Stimulated activated CD4-positive, alpha-beta T cell treated with anti-CD3 and anti-CD28 coated beads, TNF-alpha, amount 100 ng/mL, for 24 hours (primary cell): ENCODE measurements at places on chromosomes 13 and 19.

DNA sequence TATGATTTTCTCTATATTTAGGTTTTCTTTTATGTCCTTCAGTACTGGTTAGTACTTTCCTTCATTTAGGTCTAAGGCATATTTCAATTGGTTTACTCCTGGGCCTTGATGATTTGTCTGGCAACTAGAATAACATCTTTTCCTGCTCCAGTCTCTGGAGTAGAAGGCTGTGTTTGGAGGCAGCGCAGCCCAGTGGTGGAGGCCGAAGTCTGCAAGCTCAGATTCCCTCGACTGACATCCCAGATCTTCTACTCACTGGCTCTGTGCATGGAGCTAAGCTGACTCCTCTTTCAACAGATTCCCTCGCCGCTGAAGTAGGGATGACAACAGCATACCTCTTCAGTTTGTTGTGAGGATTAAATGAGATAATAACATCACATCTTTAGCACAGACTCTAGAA, 141.0 kb downstream of the RAP2A start:
- DNase-seq, result no peak

DNA sequence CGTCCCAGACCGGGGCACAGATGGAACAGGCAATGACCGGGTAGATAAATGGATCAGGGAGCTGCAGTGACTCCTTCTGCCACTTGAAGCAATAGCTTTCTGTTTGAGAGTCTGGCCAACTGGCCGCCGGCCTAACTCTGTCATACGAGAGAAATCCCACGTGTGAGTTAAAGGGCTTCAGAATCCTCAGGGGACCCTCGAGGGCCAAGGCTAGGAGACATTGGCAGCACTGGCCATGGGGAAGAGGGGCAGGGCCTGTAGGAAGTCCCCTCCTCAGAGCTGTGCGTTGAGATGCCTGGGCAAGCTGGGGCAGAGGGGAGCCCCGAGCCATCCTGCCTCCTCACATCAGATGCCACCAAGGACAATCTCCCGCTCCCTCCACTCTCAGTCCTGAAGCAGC, 51.6 kb downstream of the KLF2 start:
- DNase-seq, result no peak

- no peak for DNase-seq
Observed at GRCh38 chr13:91894316-91894715, 495.9 kb downstream of the GPC5 start.

- DNase-seq, result no peak
Observed at GRCh38 chr19:21566073-21566472, 60.7 kb downstream of the ZNF429 start.

DNA sequence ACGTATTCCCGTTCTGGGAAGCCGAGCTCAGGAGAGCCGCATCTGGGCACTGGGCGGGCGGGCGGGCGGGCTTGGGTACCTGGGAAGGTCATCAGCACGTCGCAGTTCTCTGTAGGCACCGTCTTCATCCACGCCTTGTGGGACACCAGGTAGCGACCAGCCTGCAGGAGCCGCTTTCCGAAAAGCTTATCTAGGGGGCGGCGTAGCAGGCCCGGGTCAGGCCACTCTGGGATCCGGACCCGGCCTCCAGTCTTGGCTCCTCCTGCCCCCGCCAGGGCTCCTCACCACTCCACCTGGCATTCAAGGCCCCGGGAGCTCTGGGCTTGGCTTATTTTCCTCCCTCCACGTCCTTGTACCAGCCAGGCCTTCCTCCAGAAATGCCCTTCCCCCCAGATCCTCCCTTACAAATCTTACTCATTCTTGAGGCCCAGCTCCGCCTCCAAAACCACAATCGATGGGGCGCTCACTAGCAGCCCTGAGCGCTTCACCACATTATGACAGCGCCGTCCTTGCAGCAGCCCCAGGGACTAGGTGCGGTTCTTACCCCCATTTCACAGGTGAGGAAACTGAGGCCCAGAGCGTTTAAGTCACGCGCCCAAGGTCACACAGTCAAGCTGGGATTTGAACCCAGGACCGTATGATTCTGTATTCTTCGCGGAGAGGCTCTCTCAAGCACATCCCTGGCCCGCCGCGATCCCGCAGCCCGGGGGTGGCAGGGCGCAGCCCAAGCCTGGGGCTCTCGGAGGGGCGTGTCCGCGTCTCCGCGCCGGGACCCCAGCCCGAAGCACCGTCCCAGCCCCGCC, 843 bp downstream of the ANO8 start:
- peak; percentile 57 for DNase-seq

- no peak for DNase-seq
Observed at GRCh38 chr13:98941126-98941525, 36.7 kb downstream of the DOCK9 start.

GRCh38 chr13:112754281-112755025, 64.6 kb downstream of the ATP11A start:
- no peak for DNase-seq

GRCh38 chr19:8611877-8612806, 1.6 kb upstream of the ADAMTS10 start:
- no peak for DNase-seq

DNA sequence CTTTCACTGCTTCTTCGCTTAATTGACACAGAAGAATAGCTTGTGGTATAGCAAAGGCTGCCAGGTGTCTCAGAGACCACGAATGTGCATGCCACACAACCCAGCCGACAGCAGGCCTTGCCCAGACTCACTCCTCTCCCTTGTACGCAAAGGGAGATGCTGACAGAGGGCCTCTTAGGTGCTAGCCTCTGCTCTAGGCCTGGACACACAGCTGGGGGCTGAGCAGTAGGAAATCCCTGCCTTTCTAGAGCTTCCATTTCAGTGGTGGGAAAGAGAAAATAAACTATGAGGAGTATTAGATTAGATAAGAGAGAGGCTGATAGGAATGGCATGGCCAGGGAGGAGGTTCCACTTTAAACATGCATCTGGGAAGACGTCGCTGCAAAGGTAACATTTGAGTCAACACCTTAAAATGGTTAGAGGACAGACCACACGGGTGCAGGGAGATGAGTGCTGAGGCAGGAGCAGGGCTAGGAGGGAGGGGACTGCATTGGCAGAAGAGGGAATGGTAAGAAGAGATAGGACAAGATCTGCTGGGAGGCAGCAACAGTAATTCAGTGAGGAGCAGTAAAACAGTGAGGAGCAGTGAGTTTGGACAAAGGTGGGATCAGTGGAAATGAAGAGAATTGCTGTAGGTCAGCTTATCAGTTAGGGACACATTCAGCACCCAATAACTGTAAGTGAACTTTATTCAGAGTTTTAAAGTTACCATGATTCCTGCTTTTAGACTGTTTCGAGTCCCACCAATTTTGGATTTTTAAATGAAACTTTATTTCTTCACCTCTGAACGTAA, 100.0 kb downstream of the RNF17 start:
- no peak for DNase-seq

DNA sequence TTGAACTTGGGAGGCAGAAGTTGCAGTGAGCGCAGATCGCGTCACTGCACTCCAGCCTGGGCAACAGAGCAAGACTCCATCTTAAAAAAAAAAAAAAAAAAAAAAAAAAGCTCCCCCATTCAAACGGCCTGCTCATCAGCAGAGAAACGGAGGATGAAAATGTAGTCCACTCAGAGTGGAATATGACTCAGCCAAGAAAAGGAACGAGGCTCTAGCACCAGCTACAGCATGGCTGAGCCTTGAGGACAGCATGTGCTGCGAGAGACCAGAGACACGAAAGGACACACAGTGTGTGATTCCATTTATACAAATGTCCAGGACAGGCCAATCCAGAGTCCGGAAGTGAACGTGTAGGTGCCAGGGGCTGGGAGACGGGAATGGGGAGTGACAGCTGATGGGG, 18.1 kb upstream of the MIER2 start:
- no peak for DNase-seq

DNA sequence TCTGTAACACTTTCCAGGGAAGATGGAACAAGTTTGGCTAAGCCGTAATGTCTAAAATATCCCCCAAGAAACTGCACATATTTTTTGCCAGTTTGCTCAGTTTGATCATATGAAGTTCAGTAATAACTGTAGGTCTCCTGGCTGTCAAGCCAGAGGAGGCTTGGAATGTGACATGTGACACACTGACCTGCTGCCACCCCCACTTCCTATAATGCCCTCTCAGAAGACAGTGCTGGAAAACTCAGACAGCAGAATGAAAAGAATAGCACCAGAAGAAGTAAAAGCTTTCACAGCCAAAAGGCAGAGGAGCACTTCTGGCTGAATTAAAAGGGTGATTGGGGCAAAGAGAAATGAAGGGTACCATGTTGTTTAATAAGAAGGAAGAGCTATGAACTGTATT, 67.4 kb upstream of the UBAC2 start:
- DNase-seq, result no peak

- DNase-seq, result no peak
Observed at GRCh38 chr13:111399334-111399733, 78.9 kb downstream of the TEX29 start.
